ENCODE measurements at places on chromosomes 6 and 20.

DNA sequence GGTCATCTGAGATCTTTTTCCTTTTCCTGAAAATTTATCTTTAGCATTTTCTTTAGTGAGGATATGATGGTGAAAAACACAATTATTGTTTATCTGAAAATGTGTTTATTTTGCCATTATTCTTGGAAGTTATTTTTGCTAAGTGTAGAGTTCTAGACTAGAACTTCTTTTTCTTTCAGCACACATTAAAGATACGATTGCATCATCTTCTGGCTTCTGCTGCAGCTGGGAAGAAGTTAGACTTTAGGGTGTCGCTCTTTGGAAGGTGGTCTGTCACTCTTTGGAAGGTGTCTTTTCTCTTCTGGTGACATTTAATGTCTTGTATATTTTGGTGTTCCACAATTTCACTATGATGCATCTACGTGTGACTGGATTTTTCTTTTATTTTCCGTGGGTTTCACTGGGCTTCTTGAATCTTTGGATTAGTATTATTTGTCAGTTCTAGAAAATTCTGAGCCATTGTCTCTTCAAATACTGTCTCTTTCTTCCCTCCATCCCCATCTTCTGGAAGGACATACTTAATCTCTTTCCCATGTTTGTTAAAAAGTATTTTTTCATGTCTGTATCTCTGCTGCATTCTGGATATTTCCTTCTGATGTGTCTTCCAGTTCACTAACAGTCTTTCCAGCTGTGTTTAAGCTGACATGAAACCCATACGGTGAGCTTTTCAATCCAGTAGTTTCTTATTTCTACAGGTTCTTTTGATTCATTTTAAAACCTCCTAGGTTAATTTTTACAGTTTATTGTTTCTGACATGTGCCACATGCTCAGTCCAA, 81.0 kb downstream of the AGPAT4 start:
- DNase-seq = no peak

DNA sequence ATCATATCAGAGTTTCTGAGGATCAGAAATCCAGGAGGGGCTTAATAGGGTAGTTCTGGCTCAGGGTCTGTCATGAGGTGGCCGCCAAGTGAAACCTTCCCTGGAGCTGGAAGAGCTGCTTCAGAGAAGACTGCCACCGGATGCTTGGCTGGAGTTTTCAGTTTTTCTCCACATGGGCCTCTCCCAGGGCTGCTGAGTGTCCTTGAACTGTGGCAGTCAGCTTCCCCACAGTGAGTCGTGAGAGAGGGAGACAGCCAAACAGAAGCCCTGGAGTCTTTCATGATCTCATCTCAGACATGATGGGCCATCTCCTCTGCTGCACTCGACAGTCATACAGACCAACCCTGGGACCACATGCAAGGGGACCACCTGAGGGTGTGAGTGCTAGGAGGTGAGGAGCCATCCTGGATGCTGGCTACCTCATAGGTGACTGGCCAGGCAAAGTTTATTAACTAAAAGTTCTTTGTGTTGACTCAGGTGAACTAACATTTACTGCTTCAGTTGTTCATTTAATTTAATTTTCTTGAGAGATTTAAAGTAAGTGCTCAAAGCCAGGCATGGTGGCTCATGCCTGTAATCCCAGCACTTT, 71.5 kb downstream of the SHLD1 start:
- no peak for DNase-seq

DNA sequence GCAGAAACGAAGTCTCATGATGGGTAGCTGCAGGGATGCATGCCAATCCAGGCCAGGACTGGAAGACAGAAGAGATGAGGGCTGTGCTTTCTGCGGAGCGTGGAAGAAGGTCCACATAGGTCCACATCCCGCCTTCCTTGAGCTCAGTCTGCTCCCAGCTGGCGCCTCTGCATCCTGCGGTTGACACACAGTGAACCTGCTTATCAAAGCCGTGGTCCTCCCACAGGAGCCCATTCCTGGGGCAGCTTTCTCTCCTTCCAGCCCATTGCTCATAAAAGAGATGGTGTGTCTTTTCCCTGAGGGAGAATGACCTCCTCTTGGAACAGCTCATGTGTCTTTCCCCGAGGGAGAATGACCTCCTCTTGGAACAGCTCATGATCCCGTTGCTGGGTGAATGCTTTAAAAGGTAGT, 225.4 kb downstream of the CDH4 start:
- DNase-seq = no peak

GRCh38 chr20:1313236-1313964, 15.5 kb downstream of the SDCBP2 start:
- DNase-seq = peak; percentile 60

Data from activated naive CD4-positive, alpha-beta T cell (primary cell).